Urothelium cell line (cell line): ENCODE measurements at places on chromosomes 2 and 18.
A peak's percentile ranks its signal among the peaks of the same experiment; 100 is the strongest.

DNA sequence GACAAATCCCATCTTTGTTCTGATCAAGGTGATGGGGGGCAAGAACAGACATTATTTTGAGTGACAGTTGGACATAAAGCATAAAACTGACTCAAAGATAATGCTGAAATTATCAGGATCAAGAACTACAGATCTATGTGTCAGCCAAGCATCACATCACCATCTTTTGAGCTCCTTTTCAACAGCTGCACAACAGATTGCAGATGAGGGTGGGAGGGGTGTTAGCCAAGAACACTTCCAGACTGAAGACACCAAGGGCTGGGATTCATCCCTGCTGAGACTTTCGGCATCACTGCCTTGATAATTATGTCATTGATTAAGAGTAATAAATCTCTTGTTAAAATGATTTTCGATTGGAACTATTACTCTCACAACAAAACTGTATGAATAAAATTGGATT is 191.5 kb upstream of the NETO1 start:
- DNase-seq, result no peak

DNA sequence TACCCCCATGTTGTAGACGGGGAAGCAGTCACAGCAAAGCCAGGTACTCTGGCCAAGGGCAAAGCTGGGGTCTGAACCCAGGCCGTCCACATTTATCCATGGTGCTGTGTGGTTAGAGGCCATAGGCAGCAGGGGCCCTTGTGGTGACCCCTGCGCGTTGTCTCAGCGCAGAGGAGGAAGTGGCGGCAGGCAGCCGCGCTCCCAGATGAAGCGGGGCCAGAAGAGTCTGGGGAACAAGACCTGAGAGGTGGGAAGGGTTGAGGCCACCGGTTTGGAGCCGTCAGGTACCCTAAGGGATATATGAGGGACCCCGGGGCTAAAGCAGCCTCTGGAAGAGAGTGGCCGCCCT is 770 bp downstream of the ZNF396 start:
- DNase-seq, result no peak

DNA sequence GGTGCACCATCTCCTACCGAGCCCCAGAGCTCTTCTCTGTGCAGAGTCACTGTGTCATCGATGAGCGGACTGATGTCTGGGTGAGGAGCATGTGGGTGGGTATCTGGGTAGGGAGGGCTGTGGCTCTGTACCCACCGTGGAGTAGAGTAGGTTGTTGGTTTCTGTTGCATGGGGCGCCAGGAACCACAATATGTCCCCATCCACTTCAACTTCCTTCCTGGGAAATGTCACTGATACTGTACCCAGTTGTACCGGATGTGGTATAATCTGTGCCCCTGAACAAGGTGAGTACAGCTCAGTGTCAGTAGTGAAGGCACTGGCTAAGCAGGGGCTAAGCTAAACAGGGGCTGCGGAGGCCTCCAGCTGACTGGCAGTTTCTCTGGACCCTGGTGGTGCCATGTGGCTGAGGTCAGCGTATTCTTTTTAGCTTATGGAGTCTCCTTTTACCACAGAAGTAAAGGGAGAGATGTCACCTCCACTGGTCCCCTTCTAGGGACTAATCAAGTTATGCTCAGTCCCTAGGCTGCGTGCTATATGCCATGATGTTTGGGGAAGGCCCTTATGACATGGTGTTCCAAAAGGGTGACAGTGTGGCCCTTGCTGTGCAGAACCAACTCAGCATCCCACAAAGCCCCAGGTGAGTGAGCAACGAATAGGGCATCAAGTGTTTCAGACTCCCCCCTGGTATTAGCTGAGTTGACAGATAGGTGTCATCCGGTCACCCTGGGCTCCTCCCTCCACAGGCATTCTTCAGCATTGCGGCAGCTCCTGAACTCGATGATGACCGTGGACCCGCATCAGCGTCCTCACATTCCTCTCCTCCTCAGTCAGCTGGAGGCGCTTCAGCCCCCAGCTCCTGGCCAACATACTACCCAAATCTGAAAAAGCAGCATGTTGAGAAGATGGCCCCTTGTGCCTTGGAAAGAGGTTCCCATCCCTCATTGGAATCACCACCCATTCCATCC is 2.7 kb downstream of the STK16 start:
- no peak for DNase-seq

GRCh38 chr2:126915903-126916302 is 17.2 kb downstream of the TEX51 start:
- DNase-seq, result no peak

DNA sequence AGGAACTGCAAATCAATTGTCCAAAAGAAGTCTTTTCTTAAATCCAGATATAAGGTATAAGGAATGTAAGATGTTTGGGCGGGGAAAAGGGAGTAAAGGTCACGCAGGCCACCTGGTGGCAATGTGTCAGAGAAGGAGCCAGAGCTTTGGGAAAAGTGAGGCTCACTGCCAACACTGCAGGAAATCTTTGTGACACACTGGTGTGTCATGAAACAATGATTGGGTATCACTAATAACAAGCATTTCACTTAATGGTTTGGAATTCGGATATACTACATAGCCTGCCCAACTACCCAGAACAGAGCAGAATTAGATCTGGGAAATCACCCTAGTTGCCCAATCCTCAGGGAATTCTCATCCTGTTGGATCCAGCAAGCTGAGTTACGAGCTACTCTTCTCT is 61.0 kb downstream of the RBMS1 start:
- peak; percentile 37 for DNase-seq

DNA sequence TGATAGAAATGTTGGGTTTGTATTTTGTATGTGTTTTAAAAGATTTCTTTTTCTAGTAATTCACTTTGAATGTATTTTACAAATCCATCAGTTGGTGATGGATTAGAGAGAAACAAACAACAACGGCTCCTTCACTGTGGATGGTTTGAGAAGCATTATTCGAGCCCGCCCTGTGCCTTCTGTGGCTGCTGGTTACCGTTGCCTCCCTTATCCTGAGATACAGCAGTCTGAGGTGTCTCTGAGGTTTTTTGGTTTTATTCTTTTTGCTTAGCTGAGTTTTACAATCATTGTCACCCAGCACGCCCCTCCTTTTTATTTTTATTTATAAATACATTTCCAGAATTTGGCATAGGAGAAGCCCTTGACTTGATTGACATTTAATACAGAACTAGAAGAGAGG is 168.3 kb downstream of the BABAM2 start:
- no peak for DNase-seq

DNA sequence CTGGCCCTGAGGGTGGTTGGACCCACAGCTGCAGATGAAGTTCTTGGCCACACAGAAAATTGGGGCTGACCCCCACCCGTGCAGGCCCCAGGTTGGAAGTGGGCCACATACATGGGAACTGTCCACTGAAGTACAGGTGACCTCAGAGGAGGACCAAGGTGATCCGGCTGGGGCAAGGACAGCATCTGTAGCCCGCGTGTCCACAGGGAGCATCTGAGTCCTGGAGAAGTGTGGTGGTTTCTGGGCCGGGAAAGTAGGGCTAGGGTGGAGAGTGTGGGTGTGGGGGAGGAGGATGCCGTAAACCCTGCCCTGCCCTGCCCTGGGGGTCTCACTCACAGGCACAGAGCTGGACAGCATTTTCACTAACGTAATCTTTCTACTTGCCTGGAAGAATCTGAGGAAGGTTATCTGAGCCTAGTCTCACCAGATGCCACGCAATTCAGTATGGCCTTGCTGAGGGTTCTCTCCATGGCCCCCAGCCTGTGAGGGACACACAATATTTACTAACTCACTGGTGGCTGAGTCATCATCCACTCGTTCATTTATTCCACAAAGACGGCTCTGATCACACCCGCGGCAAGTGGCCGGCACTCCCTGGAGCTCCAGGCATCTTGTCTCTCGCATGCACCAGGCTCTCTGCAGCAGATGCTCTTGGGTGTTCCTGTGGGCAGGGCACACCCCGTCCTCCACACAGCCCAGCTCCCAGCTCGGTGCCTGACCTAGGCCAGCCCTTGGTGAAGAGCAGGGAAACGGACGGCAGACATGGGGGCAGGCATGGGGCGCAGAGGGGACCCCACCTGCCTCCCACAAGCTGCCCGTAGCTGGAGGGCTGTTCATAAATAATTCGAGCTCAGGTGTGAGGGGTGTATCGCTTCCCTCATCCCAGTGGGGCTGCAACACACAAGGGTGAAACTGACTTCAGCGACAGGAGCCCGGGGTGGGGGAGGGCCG is 51.2 kb downstream of the INHBB start:
- peak; percentile 76 for DNase-seq

DNA sequence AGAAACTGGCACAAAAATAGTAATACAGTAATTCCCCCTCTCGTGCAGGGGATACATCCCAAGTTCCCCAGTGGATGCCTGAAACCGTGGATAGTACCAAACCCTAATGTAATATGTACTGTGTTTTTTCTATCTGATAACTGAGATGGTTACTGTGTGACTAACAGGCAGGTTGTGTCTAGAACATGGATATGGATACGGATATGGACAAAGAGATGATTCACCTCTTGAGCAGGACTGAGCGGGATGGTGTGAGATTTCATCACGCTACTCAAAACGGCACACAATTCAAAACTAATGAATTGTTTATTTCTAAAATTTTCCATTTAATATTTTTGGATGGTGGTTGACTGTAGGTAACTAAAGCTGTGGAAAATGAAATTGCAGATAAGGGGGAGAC is 3.4 kb downstream of the MBD1 start:
- DNase-seq, result no peak

- DNase-seq, result peak; percentile 17
Observed at GRCh38 chr2:185456517-185456916, 282.1 kb upstream of the FSIP2 start.

GRCh38 chr2:75157435-75157834 is 41.9 kb downstream of the TACR1 start:
- DNase-seq, result peak; percentile 21
